ENCODE measurements at places on chromosomes 3 and 15.

- no peak for DNase-seq
Observed at GRCh38 chr3:69867941-69868505, 128.8 kb downstream of the MITF start.

DNA sequence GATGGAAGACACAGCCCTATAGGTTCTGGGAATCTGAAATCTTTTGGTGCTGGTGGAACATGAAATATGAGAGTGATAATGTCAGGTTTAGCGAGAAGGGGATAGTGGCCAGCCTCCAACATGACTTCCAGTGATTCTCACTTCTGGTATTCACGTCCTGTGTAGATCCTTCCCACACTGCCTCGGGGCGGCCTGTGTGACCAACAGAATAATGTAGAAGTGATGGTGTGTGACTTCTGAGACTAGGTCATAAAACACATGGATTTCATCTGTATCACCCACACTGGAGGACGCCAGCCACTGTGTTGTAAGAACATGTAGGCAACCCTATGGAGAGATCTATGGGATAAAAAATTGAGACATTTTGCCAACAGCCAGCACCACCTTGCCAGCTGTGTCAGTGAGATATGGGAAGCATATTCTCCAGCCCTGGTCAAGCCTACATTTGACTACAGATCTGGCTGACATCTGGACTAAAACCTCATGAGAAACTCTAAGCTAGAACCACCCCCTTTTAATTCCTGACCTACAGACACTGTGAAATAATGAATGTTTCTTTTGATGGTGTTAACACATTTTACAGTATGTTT, 25.5 kb upstream of the NUDT16 start:
- DNase-seq, result no peak

DNA sequence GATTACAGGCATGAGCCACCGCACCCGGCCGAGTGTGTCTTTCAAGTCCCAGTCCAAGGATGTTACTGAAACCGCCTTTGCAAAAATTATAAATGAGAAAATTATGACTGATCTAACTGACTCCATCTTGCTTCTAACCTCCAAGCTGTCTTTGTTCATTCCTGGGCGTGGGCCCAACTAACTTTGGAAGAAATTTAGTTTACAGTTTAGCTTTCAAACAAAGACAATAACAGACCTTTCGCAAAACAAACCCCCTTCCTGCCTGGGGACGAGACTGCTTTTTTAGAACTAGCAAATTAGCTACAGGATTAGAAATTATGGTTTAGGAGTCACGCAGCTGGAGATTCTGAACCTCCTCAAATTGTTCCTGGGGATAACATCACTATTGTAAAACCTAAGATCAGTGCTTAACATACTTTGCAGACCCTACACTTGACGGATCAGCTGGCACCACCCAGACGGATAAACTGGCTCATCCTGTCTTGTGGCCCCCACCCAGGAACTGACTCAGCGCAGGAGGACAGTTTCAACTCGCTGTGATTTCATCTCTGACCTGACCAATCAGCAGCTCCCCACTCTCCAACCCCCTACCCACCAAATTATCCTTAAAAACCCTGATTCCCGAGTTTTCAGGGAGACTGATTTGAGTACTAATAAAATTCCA, 23.8 kb downstream of the NANOGP8 start:
- DNase-seq, result no peak

- no peak for DNase-seq
Observed at GRCh38 chr3:57959423-57960173, 48.6 kb upstream of the FLNB start.

GRCh38 chr3:179098388-179099077, 26.9 kb upstream of the ZMAT3 start:
- no peak for DNase-seq

GRCh38 chr15:92079047-92079446, 225.5 kb downstream of the SLCO3A1 start:
- peak; percentile 45 for DNase-seq

GRCh38 chr3:129033151-129033550, 27.4 kb upstream of the GP9 start:
- DNase-seq, result no peak

DNA sequence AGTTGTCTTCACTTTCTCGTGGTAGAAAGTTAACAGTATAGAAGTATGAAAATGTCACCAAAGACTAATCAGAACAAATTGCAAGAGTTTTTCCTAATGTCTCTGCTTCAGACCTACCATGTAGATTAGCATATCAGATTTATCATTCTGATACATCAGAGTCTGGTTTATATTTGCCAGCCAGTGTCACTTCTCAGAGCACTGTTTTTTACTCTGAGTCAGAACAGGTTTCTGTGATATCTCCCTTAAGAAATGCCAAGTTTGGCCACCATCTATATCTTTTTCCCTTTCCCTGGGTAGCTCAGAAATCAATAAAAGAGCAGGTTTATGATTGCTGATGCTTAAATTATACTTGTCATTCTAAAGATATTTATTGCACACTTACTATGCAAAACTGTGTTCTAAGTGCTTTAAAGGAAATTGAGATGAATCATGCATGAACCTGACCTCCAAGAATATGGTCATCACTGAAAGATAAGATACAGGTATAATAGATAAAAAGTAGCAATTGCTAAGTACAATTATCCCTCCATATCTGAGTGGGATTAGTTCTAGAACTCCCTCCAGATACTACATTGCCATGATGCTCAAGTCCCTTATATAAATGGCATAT, 672.7 kb upstream of the NAALADL2 start:
- no peak for DNase-seq

DNA sequence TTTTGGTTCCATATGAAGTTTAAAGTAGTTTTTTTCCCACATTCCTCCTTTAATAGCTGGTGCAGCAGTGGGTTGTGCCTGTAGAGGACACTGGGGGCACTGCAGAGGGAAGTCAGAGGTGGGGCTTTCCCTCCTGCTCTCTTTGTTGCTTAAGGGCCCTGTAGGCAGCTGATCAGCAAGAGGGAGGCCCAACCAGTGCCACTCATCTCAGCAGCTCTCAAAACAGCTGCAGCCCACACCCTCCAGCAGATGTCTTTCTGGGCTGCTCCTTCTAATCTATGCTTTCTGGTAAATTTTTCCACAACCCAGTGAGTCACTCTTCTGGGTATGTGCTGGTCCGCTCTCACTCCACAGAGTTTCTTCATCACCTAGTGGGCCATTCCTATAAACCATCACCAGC, 263.8 kb downstream of the FEZF2 start:
- DNase-seq, result peak; percentile 1

DNA sequence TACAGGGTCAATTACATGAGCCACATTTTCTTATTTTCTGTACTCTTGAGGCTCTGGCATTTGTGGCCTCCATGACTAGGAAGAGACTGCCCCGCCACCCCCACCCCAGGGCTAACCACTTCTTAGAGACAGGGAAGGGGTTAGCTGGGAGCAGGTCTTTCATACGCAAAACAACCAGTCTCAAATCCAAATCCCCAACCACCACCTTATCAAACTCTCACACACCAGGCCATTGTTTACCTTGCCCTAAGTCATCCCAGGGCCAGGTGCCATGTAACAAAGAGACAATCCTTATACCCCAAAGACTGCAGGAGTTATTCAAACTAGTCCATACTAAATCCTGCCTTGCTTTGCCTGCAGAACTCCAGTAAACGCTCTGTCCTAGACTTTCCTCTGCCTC, 77.8 kb downstream of the B3GNT5 start:
- no peak for DNase-seq

GRCh38 chr15:66071160-66071920, 182.2 kb downstream of the MEGF11 start:
- no peak for DNase-seq

- DNase-seq, result no peak
Observed at GRCh38 chr15:53196242-53196641, 406.1 kb upstream of the ONECUT1 start.

GRCh38 chr3:59836531-59836930, 786.7 kb upstream of the CFAP20DC start:
- DNase-seq, result no peak

GRCh38 chr3:64031540-64032508, 8.5 kb upstream of the PSMD6 start:
- DNase-seq, result no peak

GRCh38 chr3:71120012-71120411, 463.5 kb downstream of the FOXP1 start:
- no peak for DNase-seq

GRCh38 chr15:68989541-68990230, 24.8 kb upstream of the NOX5 start:
- no peak for DNase-seq

GRCh38 chr3:71127844-71128243, 455.7 kb downstream of the FOXP1 start:
- no peak for DNase-seq

DNA sequence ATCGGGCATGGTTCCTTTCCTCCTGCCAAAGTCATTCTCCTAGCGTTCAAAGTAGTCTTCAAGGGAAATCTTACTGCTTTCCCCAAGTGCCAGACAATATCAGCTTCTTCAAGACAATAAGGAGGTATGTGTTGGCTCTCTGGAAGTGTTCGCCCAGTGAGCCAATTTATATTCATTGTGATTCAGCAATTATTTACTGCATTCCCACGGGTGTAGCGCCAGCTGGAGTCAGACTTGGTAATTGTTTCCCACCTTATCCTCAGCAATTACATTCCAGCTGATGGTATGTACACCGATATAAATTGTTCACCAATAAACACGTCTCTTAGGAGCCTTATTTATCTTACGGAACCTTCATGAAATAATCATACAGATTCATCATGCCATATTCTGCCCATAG, 103.6 kb upstream of the CTNNB1 start:
- DNase-seq, result no peak

DNA sequence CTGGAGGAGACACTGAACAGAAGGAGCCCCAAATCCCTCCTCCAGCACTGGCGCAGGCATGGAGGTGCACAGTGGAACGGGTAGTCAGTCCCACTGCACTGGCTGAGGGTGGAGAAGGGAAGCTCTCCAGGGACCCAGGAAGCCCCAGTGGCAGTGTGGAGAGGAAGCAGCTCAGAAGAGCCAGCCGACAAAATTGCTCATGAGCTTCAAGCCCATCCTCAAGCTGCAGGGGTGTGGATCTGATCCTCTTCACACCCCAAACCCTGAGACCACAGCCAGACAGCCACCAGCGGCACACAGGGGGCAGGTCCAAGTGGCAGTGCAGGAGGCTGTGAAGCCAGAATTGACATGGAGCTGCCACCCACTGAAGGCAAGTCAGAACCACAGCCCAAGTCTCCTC, 32.1 kb downstream of the CYFIP1 start:
- DNase-seq, result no peak

- DNase-seq, result no peak
Observed at GRCh38 chr3:146153429-146153828, 7.6 kb downstream of the PLOD2 start.

DNA sequence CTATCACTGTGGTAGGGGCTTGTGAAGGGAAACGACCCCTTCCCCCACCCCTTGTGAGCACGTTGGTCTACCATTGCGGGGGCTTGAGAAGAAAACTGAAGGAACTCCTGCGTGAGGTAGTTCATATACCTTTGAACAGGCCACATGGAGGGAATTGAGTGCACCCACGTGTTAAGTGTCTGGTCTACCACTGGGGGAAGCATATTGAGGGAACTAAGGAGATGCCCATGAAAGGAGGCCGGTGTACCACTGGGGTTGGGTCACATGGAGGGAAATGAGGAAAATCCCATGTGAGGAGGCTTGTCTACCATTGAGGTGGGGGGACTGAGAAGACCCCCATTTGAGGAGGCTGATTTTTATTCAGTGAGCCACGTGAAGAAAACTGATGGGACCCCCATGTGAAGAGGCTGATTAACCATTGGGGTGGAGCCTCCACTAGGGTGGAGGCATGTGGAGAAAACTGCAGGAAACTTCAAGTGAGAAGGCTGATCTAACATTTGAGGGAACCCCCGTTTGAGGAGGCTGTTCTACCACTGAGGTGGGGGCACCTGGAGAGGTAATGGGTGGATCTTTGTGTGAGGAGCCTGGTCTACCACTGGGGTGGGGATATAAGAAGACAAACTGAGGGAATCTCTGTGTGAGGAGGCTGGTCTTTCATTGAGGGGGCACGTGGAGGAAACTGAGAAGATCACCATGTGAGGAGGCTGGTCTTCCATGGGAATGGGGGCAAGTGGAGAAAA, 163.2 kb downstream of the FBLN2 start:
- no peak for DNase-seq

- no peak for DNase-seq
Observed at GRCh38 chr3:18428036-18428435, 2.9 kb upstream of the SATB1 start.

GRCh38 chr3:106371971-106372805, 503.4 kb upstream of the CBLB start:
- DNase-seq, result no peak

DNA sequence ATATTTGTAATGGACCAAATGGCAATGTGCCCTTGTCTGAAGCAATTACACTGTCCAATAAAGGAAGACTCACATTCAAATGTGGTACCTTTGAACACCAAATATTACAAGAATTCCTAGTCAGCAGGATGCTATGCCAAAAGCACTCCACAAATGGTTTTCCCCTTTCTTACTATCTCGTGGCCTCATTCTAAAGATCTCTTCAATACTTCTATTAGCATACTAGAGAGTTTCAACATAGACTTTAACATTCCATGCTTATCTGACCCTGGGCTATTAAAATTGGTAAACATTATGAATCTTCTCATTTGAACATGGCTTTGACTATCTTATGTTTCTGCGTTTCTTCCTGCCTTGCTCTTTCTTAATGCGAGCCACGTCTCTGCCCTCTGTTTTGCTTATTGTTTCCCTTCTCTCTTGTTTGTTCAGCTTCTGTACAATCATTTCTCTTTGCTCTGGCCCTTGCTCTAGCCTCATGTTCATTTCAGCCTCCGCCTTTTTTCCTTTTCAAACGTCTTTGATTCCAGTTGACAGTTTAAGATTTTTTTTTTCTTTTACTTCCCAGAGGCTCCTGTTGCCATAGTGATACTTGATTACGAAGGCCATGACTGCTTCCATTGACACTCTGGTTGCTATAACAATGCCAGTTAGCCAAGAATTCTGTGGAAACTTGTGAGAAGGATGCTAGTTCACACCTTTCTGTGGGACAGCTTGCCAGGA, 49.5 kb upstream of the SLC9A9 start:
- no peak for DNase-seq

DNA sequence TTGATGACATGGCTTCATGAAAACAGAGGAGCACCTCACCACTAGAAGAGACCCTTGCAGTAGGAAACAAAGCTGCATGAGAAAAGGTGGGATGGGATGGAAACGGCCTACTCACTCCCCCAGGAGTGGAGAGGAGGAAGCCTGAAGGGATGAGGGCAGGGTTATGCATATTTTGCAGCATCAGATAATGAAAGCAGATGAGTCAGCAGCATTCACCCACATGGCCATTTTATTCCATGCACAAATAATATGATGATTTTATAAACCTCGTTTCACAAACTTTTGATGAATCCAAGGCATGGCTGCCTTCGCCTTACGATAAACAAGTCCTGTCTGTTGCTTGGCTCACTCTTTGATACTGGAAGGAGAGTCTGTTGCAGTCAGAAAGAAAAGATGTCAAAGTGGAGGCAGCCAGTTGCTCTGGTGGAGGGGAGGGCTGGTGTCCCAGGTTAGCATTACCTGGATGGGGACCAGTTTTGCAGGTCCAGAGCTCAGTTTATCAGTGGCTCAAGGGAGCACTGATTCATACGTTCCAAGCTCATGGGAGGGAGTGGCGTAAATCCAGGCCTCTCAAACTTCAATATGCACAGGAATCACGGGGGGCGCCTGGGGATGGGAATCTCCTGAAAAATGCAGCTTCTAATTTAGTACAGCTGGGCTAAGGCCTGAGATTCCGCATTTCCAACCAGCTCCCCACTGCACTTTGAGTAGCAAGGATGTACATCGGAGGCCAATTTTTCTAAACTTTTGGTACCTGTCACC, 9.2 kb upstream of the EHD4 start:
- DNase-seq, result no peak

All from stimulated activated CD4-positive, alpha-beta T cell treated with anti-CD3 and anti-CD28 coated beads, Interleukin-1b, Interleukin-23, amount 100 ng/mL, for 48 hours (primary cell).